ENCODE measurements at places on chromosomes 2 and 18.

- peak; percentile 68 for DNase-seq
These were observed 53.8 kb downstream of the EFEMP1 start for GRCh38 chr2:55869637-55870325.

GRCh38 chr2:132617989-132618388, 52.0 kb downstream of the LYPD1 start:
- no peak for DNase-seq

- no peak for DNase-seq
These were observed 61.2 kb downstream of the PIGN start for GRCh38 chr18:62125702-62126101.

GRCh38 chr18:22613058-22613690, 195.5 kb upstream of the CTAGE1 start:
- DNase-seq: no peak

- no peak for DNase-seq
These were observed 776.8 kb downstream of the BCL11A start for GRCh38 chr2:59776726-59777008.

GRCh38 chr18:28048612-28049011, 128.3 kb downstream of the CDH2 start:
- DNase-seq: no peak

- DNase-seq: no peak
These were observed 281.1 kb downstream of the GALR1 start for GRCh38 chr18:77530732-77531131.

GRCh38 chr2:75416420-75417342, 144.1 kb downstream of the EVA1A start:
- DNase-seq: no peak

DNA sequence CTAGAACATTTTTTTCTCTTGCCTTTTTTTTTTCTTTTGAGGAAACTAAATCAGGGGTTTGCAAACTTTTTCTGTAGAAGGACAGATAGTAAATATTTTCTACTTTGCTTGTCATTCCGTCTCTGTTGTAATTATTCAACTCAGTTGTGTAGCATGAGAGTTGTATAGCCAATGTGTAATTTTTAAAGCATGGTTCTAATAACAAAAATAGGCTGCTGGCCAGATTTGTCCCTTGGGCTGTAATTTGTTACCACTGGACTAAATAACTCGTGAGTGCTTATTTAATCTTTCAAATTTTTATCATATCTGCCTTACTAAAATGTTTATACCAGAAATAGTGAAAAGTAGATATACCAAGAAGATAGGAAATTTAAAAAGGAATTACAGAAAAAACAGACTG, 43.0 kb downstream of the CCDC148 start:
- DNase-seq: no peak

GRCh38 chr2:230661072-230661957, 51.3 kb upstream of the CAB39 start:
- no peak for DNase-seq

GRCh38 chr18:55440988-55441387, 147.0 kb downstream of the TCF4 start:
- no peak for DNase-seq

DNA sequence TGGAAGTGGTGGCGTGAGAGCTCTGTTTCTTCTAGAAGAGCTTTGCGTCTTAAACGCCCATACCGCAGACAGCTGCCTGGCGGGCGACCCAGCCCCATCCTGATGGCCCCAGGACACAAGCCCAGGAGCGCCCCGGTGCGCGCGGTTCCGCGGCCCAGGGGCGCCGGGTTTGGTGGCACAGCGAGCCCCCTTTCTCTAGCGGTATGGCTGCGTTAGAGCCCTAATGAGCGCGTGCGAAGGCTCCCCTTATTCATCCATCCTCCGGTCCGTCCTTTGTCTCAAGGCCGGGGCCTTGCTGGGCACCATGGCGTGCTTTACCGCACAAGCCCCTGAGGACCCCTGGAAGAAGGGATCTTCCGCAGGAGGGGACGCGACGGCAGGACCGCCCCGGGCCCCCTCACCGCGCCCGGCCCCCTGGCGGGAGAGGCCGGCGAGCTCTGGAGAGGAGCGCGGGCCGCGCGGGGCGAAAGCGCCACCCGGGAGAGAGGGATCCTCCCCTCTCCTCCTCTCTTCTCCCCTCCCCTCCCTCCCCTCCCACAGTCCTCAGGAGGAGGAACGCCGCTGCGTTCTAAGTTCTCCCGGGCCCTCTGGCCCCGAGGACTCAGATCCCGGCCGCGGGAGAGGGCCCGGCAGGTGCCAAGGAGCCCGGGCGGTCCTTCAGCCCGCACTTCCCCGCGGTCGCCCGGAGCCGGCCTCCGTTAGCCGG, 626 bp upstream of the SLC1A4 start:
- DNase-seq: peak; percentile 87

- DNase-seq: no peak
These were observed 64.5 kb downstream of the CACNB4 start for GRCh38 chr2:152034257-152034801.

GRCh38 chr2:157900684-157901083, 24.6 kb upstream of the ACVR1 start:
- no peak for DNase-seq

DNA sequence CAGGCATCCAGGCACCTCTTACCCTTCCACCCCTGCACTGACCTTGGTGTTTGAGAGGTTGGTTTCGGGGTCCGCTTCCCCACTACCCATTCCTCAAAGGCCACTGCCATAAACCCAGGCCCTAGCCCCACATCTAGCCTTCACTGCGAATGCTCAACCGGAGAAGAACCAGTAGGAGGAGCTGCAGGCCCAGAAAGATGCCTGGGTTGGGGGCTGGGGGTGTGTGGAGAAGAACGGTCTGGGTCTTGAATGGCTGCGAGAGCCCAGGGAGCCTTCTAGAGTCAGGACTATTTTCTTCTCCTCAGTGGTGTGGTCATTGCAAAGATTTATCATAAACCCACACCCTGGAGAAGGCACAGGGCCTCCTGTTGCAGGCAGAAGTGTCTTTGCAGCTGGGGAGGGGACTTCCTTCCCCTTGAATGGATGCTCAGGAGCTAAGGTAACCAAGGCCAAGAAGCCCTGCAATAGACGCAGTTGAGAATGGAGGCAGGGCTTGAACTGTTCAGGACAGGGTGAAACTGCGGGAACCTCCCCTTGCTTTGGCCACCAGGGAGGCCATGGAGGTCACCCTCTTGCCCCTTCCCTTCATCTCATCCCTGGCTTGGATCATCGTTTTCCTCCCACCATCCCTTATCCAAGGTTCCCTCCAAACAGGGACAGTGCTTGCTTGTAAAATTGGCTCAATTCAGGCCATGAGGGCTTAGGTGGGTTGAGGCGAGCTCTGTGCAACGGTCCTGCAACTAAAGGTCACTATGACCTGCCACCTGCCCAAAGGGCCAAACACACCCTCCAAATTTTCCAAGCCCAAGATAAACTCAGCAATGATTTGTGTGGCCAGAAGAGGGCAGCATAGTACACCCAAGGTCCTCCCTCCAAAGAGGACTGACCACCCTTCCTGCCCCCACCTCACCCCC, 20.9 kb downstream of the THNSL2 start:
- DNase-seq: peak; percentile 44

GRCh38 chr2:96493072-96493471, 12.1 kb downstream of the NEURL3 start:
- DNase-seq: no peak

DNA sequence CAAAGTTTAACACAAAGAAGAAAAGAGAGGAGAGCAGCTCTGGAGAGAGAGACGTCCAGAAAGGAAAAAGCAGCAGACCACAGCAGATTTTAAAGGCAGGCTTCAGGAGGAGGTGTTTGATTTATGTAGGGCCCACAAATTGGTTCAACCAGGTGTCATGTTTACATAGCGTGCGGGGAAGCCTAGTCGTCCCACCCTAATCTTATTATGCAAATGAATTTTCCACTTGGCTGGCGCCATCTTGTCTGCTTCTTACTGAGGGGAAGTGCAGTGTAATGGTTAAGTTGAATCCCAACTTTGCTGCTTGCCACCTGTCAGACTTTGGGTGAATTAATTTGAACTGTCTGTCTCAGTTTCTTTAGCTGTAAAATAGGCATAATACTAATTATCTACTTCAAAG, 282.4 kb upstream of the CYRIA start:
- no peak for DNase-seq

GRCh38 chr18:5237083-5237722, 40.1 kb upstream of the AKAIN1 start:
- peak; percentile 16 for DNase-seq

- DNase-seq: peak; percentile 68
These were observed 180.3 kb downstream of the VAPA start for GRCh38 chr18:10094154-10094553.

- DNase-seq: no peak
These were observed 68.5 kb upstream of the FAM237A start for GRCh38 chr2:206573793-206574192.
